ENCODE measurements at places on chromosomes 4 and X.

GRCh38 chr4:152360045-152360410 lies 175.9 kb downstream of the FBXW7 start:
- no peak for DNase-seq

DNA sequence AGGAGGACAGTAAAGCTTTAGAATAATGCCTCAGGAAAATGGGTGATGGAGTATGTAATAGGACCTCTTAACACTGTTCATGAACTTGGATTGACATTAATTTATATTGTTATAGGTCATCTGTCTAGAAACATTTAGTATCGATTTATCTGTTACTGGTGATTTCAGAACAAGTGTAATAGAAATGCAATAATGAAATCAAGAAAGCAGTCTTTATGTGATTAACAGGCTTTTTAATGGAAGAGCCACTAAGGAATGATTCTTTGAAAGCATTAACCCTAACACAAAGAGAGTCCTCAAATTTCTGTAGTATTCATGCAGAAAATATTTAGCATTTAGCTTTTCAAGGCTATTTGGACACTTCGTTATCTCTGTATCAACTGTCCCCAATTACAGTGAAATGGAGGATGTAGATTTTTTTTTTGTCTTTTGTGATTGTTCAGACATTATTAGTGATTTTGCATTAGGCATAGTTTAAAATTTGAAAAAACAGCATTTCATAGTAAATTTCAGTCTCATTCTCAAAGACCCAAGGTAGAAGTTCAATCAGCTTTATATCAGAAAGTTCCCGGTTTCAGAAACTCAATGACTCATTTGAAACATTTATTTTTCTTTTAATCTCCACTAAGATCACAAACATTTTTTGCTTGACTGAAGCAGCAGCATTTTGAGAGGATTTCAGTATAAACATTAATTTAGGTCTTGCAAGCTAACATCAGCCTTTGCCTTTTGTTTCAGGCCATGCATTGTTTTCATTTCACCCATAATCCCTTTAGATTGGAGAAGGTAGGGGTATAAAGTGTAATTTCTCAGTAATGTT lies 56.3 kb downstream of the AGTR2 start:
- no peak for DNase-seq

- DNase-seq = no peak
These were observed 1.9 kb upstream of the DUSP9 start for GRCh38 chrX:153645151-153645550.

GRCh38 chrX:110734271-110734670 lies 61.3 kb downstream of the CHRDL1 start:
- no peak for DNase-seq

DNA sequence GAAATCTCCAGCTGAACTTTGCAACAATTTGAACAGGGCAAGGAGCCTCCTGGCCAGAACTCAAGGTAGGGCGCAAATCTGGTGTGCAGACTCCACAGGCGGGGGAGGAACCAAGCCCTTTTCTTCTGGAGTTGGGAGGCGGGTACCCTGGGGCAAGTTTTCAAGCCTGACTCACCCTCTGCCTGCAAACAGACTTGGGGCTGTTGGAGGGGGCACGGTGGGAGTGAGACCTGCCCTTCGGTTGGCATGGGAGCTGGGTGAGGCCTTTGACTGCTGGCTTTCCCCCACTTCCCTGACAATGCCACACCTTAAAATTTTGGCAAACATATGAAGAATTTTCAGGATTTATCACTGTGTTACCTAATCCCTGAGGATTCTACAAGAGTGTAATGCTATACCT lies 709.8 kb upstream of the DIAPH2 start:
- DNase-seq = no peak

DNA sequence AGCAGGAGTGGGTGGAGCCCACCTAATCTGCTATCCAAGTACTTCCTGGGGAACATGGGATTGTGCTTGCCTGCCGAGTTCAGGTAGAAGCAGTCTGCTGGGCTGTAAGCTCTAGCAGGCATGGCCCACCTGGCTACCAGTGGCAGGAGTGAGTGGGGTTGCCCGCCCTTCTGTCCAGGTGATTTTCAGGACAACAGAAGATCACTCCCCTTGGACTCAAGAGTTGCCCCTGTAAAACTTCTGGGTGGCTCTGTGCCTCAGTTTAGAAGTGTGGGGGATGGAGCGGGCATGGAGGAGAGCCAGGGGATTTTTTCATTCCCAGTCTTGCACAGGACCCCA lies 43.5 kb downstream of the NDST3 start:
- no peak for DNase-seq

- DNase-seq = no peak
These were observed 582.6 kb upstream of the ACTRT1 start for GRCh38 chrX:128634754-128635153.

GRCh38 chr4:159150396-159150795 lies 47.5 kb downstream of the RAPGEF2 start:
- DNase-seq = no peak

DNA sequence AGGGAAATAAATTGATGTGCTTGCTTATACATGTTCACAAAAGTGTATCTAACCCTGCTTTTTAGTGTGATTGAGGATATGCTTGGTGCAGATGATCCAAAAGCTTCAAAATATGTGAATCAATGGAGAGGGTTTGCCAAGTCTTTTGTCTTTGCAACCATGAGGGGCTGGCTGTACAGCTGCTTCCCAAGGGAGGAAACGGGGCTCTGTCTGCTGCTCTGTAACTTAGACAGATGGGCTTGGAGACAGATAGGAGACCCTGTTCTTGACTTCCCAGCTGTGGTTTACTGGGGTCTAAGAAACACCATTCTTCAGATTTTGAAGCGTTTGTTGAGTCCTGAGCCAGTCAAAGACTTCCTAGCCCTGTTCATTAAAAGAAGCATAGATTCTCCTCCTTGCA lies 152.3 kb downstream of the DCLK2 start:
- no peak for DNase-seq

GRCh38 chr4:15777697-15778288 lies 335 bp upstream of the CD38 start:
- no peak for DNase-seq

- DNase-seq = no peak
These were observed 52.6 kb downstream of the GPR50 start for GRCh38 chrX:151228935-151229334.

DNA sequence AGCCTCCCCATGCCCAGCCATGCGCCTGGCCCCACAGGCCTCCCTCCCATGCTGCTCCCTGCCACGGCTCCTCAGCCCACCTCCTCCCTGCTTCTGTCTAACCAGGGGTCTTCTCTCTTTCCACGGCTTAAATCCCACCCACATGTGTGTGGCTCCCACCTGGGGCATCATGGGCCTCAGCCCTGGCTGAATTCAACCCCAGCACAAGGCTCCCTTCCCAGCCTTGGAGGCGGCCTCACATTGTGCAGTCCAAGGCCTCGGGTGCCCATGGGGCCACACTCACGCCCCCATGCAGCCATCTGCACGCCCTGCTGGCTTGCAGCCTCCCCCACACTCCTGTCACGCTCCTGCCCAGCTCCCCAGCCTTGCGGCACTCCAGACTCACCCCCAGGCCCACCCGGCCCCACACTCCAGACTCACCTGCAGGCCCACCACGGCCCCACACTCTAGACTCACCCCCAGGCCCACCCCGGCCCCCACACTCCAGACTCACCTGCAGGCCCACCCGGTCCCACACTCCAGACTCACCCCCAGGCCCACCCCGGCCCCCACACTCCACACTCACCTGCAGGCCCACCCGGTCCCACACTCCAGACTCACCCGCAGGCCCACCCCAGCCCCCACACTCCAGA lies 27.0 kb downstream of the MAEA start:
- no peak for DNase-seq

- no peak for DNase-seq
These were observed at the start of gene CFI for GRCh38 chr4:109801895-109802319. Gene CFI, minus strand, starts transcription at chr4:109801999. Its CDS starts 28 bp downstream, at chr4:109801971.

DNA sequence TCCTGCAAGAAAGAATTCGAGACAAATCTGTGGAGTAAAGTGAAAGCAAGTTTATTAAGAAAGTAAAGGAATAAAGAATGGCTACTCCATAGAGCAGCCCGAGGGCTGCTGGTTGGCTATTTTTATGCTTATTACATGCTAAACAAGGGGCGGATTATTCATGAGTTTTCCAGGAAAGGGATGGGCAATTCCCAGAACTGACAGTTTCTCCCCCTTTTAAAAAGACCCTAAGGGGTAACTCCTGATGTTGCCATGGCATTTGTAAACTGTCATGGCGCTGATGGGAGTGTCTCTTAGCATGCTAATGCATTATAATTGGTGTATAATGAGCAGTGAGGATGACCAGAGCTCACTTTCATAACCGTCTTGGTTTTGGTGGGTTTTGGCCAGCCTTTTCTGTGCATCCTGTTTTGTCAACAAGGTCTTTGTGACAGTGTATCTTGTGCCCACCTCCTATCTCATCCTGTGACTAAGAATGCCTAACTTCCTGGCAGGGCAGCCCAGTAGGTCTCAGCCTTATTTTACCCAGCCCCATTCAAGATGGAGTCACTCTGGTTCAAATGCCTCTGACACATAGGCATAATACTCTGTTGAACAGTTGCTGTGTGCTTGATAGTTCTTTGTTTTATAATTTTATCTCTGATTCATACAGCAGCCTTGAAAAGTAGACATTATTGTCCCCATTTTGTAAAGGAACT lies 25.8 kb downstream of the GAB1 start:
- DNase-seq = no peak

DNA sequence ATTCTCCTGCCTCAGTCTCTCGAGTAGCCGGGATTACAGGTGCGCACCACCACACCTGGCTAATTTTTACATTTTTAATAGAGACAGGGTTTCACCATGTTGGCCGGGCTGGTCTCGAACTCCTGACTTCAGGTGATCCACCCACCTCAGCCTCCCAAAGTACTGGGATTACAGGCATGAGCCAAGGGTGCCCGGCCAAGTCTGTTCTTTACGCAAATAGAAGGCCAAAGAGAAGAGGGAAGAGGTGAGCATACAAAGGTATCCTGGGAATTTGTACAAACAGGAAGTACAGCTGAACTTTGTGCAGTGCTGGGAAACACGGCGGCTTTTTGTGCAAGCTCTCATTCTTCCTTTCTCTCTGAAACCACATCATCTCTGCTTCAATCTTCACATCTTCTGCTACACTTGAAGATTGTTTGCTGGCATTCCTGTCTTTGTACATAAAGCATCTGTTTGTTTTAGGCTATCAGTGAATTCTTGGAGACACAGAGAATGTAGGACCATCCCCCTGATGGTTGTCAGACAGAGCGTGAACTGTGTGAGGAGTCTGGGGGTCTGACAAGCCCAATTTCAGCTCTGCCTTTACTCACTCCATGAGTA lies 71.9 kb upstream of the PRSS48 start:
- no peak for DNase-seq

- no peak for DNase-seq
These were observed 39.3 kb downstream of the SLAIN2 start for GRCh38 chr4:48380583-48381167.

DNA sequence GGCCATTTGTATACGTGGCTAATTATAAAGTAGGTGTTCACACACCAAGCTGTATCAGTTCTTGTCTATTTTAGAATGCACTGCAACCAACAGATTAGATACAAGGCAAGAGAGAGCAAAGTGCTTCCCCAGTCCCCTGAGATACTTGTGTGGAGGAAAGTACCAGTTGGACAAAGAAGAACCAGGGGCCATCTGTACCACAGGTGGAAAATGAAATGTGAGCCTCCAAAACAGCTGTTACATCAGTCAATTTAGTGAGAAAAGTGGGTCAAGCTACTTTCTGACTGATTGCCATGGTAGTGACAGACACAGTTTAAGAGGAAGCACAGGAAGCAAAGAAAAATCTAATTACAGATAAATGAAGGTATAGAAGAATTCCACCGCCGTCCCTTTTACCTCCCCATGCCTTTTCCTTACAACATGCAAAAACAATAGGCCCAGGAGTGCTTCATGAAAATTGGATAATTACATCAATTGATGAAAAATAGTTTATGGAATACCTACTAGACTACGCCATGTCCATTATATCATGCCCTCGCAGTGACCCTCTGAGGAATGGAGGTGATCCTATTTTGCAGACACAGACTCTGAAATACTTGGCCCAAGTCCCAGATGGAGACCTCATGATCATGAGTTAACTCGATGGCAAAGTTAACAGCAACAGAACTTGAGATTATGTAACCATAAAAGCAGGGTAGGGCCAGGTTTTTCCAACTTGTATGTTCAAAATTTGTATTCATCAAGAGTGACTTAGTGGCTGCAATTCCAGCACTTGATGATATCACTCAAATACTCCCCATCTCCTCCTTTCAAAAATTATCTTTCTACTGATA lies 15.8 kb downstream of the SMPX start:
- no peak for DNase-seq

- DNase-seq = no peak
These were observed 1.9 kb downstream of the POU4F2 start for GRCh38 chr4:146640465-146641061.
